Activated effector memory CD4-positive, alpha-beta T cell treated with Interleukin-2 at 50 U/mL for 16 hours (primary cell): ENCODE measurements at places on chromosomes 7 and 10.
A peak's percentile ranks its signal among the peaks of the same experiment; 100 is the strongest.

DNA sequence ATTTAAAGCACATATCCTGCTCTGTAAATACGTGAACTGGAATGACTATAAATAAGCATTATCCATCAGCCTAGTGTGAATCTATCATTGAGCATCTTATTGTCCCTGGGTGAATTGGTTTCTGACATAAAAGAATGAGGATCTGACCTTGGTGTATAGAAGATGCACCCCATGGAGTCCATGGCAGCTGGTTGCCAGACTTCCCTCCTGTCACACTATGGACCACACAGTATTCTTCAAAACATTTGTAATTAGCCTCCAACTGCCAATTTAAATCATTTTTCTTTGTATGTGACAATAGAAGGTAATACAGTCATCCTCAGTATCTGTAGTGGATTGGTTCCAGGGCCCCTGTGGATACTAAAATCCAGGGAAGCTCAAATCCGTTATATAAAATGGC is 238.1 kb upstream of the ZWINT start:
- DNase-seq, result no peak

DNA sequence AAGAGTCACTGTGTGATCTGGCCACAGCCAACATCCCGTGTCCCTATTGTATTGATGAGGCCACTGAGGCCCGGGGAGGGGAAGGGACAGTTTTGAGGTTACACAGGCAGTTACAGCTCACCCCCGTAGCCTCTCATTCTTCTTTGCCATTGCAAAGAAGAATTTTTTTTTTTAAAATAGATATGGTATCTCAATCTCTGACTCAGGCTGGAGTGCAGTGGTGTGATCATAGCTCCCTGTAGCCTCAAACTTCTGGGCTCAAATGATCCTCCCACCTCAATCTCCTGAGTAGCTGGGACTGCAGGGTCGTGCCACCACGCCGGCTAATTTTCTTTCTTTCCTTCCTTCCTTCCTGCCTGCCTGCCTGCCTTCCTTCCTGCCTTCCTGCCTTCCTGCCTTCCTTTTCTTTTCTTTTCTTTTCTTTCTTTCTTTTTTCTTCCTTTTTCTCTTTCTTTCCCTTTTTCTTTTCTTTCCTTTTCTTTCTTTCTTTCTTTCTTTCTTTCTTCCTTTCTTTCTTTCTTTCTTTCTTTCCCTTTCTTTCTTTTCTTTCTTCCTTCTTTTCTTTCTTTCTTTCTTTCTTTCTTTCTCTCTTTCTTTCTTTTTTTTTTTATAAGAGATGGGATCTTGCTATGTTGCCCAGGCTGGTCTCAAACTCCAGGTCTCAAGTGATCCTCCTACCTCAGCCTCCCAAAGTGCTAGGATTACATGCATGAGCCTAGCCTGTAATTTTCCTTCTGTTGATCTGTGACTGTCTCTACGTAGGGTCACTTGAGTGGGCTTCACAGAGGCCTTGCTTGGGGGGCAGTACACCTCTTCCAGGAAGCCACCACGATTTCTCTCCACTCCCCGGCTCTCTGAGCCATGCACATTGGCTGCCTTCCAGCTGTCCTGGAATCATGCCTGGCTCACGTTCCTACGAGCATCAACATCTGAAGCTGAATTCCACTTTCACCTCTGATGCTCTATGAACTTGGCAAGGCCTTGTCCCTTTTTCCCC is 31.3 kb downstream of the TMEM270 start:
- no peak for DNase-seq

DNA sequence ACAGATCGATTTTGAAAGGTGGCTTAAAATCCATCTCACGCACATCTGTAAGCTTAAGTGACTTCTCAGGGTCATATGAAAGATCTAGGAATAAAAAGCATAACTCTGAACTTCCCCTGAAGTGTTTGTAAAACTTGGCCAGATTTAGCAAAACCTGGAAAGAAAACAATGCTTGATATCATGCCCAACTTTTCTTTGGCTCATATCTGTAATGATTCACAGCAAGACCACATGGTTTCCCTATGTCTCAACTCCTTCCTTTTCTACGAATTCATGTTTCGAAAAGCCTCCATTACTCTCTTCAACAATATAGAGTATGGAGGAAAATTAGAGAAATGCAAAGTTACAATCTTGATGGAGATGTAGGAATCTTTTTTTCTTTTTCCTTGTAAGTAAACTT is 20.1 kb upstream of the CABCOCO1 start:
- no peak for DNase-seq

GRCh38 chr10:126247446-126247975 is 140.8 kb downstream of the ADAM12 start:
- no peak for DNase-seq

DNA sequence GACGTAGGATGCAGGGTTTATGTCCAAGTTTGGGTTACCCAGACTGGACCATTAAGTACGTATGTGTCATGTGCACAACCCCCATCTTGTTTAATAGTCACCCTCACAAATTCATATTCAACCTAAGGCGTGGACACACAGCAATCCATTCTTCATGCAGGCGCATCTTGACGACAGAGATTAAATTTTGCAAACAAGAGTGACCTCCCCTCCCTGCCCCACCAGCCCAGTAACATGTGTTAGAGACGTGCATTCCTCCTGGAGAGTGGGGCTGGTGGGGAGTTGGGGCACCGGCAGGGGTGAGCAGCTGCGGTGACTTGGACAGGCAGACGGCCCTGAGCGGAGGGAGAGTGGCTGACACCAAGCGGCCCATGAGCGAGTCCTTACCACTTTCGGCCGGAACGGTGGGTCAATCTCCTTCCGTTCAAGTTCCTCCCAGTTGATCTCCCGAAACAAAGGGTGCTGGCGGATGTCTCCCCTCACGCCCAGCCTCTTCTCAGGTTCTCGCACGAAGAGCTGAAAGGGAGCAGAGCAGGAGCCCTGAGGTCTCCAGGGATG is 149.6 kb downstream of the PRKCQ start:
- DNase-seq, result no peak

GRCh38 chr7:140060788-140061606 is 1.8 kb downstream of the PARP12 start:
- DNase-seq, result no peak

DNA sequence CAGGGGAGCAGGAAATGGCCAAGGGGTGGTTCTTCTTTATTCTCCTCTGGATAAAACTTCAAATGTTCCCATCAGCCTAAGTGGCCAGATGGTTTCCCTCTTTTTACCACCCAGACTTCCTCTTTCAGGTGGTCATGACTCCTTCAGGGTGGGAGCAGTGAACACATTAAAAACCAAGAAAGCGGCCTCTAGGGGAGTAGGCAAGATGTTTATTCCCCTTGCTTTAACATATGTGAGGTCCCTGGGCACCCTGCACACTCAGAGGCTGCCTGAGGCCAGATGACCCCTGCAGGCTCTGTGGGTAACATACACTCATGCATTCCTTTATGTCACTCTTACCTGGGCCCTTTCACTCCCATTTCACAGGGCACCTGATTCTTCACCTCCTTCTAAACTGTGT is 357.4 kb downstream of the ABCA13 start:
- no peak for DNase-seq

GRCh38 chr10:12969951-12970350 is 31.6 kb downstream of the CCDC3 start:
- no peak for DNase-seq

DNA sequence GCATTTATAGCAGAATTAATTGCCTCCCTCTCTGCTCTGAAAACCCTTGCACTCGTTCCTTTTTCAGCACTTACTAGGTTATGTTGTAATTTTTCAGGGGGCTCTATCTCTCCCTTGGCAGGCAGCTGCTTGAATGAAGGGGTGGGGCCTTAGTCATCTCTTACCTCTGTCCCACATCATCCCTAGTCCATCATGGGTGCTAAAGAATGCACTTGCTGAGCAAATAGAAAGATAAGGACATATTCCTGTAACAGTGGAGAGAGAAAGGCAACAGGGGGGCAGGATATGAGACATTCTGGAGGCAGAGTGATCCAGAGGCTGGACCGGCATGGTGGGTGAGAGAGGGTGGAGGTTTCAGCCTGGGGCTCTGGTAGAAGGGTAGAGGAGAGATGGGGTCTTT is 60.0 kb downstream of the MINDY4 start:
- DNase-seq, result no peak

GRCh38 chr10:101817337-101818118 is 716 bp downstream of the OGA start:
- peak; percentile 23 for DNase-seq

- no peak for DNase-seq
Measured at GRCh38 chr7:146698995-146699610, 582.5 kb downstream of the CNTNAP2 start.

DNA sequence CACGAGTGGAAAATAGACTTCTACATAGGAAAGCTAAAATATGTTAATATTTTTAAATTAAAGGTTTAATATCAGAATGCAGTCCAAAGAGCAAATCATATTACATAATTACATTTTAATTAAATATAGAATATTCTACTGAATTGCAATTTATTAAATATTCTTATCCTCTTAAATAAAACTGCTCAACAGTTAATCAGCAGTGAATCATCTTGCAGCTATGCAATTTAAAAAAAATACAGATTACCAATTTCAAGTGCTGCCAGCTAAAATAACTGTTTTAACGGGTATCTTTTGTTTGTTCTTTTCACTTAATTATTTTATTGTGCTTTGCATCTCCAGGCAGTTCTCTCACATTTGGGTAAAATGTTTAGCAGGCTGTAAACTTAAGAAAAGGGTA is 82.2 kb downstream of the ZNRF2 start:
- DNase-seq, result no peak

- no peak for DNase-seq
Measured at GRCh38 chr7:106122713-106123112, 10.6 kb upstream of the SYPL1 start.

DNA sequence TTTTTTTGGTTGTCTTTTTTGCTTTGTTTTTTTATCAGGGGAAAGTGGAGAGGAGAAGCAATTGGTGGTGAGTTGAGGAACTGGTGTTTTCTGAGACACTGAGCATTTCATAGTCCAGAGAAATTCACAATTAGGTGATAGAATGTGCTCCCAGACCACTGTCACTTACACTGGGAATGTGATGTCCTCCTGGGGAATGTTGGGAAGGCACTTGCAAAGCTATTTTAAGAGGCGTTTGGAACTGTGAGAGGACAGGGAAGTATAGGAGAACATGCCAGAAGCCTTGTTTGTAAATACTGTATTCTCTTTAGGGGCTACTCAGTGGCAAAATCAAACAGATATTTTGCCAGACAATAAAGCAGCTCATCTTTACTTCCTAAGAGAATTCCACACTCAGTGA is 16.0 kb downstream of the CHRM2 start:
- no peak for DNase-seq

- no peak for DNase-seq
Measured at GRCh38 chr7:51949726-51950644, 633.4 kb upstream of the COBL start.

DNA sequence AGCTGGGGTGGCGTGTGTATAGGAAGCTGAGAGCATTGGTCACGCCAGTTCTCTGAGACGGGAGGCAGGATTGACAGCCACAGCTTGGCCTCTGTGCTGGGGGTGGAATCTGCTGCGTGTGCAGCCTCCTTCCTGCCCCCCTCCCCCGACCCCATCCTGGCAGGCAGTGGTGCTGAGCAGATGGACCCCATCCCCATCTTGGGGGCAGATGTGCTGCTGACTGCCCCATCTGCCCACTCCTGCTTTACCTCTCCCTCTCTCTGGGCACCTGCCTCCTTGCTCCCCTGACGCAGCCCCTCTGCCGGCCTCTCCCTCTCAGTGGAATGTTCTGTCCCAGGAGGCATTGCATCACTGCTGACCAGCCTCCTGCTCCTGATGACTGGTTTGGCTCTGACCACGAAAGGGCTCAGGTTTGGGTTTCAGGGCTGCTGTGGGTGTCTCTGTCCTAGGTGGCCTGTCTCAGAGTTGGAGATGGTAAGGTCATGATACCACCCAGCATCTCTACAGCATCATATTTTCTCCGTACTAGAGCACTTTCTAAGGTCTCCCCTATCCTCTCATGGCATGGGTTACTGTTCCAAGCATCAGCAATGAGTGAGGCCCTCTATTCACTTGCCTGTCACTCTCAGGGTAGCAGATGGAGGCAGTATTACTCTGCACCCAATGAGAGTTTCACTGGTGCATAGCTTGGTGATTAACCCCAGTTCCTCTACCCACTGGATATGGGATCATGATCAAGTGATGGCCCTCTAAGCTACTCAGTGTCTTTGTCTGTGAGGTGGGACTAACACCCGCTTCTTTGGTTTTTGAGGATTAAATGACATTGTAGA is 81.9 kb downstream of the RBM20 start:
- DNase-seq, result no peak

DNA sequence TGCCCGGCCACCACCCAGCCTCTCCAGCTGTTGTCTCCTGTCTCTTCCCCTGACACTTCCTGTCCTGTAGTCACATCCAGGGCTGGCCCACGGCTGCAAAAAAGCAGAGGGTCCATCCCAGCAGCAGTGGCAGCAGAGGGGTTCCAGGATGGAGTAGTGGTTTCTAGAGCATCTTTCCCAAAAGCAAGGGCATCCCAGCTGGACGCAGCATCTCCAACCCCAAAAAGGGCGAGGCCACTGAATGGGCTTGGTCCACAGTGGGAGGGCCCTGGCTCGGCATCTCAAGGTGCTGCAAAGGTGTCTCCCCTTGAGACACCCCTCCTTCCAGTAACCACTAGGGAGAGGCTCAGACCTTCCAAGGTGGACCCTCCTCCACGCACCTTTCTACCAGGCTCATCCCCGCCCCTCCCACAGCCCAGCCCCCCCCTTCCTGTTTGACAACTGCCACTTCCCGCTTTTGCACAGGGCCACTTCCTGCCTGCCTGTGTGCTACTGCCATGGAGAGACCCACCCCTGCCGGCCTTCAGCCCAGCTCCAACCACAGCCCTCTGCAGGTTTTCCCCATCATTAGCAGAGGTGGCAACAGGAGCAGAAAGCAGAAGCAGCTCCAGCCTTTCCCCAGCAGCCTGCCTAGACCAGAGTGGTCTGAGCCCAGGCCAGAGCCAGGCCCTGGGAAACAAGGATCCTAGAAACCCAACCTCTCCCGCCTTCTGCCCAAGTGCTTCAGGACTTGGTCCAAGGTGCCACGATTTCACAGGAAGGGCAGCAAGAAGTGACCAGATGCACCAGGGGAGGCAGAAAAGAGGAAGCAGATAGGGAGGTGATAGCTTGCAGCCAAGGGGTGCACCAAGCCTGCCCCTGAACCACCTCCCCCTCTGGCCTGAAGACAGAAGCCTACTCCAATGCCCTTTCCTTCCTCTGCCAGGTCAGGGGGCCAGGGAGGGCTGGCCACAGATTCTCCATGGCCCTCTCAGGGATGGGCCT is 8.6 kb downstream of the CAMK2G start:
- DNase-seq, result peak; percentile 41
